Stimulated activated CD4-positive, alpha-beta T cell treated with anti-CD3 and anti-CD28 coated beads, Interleukin-4, amount 100 ng/mL, for 48 hours (primary cell): ENCODE measurements at places on chromosomes 6 and 20.

DNA sequence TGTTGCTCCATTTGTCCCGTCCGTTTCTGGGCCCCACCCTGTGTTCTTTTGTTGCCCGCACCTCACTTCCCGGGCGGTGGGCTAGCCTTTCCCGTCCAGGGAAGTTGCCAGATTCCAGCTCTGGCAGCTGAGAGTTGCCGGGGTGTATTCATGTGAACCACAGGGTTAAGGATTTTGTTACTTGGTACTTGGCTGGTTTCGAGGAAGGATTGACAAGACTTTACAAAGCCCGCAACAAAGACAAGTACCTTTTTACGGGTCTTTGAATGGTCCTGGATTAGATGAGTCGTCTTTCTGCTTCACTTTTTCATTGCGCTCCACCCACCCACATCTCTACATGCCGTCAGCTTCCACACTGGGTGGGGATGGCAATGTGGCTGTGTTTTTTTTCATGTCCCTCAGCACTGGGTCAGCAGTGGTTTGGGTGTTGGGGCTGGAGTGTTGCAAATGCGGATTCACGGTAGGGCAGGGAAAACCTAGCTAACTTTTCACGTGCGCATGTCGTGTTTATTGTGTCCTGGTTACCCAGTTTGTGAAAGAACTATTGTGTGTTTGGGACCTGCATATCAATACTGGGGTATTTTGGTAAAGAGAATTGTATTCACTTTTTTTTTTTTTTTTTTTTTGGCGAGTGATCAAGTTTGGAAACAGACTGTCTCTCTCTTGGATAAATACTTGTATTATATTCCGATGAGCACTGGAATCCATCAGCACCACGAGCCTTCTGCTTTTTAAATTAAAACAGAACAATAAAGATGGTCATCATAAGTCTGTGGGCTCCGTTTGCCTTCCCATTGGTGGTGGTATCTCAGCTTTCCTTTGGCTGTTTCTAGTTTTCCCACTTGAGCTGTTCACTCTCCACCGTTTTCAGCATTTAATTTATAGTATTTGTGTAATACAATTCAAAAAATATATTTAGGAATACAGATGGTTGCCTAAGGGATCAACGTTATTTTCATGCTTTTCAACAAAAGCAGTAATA lies 1.2 kb downstream of the DUSP22 start:
- DNase-seq = no peak

DNA sequence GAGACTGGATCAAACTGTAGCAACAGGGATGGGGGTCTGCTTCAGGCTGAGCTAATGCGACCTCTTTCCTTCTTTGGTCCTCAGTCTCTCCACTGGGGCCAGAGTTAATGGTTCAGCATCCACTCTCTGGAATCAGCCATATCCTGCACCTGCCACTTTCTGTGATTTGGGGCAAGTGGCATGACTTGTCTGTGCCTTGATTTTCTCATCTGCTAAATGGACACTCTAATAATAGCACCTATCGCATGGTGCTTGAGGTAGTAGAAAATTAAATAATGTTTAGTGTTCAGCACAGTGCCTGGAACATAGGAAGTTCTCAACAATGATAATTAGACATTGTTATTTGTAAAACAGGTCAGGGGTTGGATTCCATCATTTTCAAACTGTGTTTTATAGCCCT lies 6.3 kb downstream of the XKR7 start:
- no peak for DNase-seq

- no peak for DNase-seq
Observed at GRCh38 chr6:25167961-25168360, 111.2 kb upstream of the CARMIL1 start.

- no peak for DNase-seq
Observed at GRCh38 chr20:53712212-53712977, 118.8 kb upstream of the ZNF217 start.

GRCh38 chr6:138736640-138737039 lies 36.9 kb upstream of the CCDC28A start:
- no peak for DNase-seq
